ENCODE measurements at places on chromosomes 7 and 10.

DNA sequence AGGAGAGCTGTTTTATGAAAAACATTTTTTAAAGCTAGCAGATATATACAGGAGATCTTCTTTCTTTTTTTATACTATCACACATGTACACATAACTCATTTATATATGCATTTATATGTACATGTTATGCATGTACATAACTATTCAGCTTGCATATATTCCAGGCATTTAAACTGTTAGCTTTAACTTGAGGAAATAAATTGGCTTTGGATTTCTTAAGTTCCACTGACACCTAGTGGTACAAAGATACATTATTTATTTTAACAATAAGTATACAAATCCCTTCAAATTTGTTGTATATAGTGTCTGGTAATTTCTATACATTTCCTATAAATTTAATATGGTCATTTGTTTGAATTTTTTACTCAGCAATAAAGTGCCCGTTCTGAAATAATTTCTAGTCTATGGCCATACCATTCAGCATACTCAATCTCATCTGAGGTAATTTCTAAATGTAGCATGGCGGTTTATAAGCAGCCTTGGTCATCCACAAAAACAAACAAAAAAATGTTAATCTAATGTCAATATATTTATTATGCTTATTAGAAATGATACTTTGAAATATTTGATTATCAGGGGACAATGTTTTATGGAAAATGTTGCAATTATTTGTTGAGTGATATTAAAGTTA, 11.6 kb downstream of the ZDHHC6 start:
- DNase-seq: no peak

- no peak for DNase-seq
These were observed 88.4 kb downstream of the MTPN start for GRCh38 chr7:135888740-135889139.

- DNase-seq: peak; percentile 53
These were observed 20.6 kb upstream of the TBXAS1 start for GRCh38 chr7:139808427-139808826.

- no peak for DNase-seq
These were observed 71.1 kb upstream of the CUX1 start for GRCh38 chr7:101746314-101746713.

DNA sequence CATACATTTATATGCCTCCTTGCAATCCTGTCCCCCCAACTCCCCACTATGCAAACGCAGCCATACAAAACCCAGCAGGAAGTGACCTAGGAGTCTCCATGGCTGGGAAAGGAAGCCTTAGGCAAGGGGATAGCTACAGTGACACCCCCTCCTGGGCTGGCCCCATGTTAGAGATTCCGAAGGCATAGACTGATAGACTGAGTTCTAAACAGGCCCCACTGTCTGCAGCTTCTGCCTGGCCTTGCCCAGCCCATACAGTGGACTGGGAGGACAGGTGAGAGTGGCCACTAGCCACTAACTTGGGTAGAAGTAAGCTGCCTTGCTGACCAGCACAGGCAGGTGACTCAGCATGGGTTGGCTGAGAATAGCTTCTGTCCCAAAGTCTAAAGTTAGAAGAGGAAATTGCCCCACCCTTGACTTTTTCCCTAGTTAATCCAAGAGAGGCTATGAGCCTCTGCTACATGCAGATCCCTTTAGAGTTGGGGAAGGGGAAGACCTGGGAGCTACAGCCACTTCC, 106.3 kb downstream of the C10orf105 start:
- DNase-seq: no peak

GRCh38 chr10:87038286-87038717, 18.2 kb downstream of the FAM25A start:
- DNase-seq: no peak

- no peak for DNase-seq
These were observed 29.8 kb downstream of the FAM20C start for GRCh38 chr7:221978-222715.

- DNase-seq: no peak
These were observed 69.2 kb upstream of the EFCAB10 start for GRCh38 chr7:105650382-105650970.

- DNase-seq: no peak
These were observed 185.3 kb downstream of the WDR11 start for GRCh38 chr10:121036431-121036830.

DNA sequence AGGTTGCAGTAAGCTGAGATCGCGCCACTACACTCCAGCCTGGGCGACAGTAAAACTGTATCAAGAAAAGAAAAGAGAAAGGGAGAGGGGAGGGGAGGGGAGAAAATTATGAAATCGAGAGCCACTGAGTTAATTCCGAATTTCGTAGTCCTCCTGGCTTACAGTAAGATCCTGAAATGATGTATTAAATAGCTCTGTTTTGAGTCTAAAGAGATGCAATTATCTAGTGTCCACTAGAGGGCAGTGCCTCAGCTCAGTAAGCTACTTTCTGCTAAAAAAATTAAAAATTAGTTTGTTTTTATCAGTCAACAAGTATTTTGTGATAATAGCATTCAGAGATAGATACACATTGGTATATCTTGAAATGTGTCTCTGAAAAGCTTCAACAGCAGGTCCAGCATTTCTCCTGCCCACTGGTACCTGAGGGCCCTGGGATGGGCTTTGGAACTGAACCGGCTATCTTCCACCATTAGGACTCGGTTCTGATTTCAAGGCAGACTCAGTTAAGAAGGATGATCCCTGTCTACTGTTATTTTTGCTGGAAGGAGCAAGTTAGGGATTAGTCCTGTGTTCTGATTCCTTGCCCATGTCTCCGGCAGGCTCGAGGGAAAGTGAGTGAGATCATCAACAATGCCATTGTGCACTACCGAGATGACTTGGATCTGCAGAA, 19.5 kb downstream of the TSPAN33 start:
- DNase-seq: peak; percentile 69

DNA sequence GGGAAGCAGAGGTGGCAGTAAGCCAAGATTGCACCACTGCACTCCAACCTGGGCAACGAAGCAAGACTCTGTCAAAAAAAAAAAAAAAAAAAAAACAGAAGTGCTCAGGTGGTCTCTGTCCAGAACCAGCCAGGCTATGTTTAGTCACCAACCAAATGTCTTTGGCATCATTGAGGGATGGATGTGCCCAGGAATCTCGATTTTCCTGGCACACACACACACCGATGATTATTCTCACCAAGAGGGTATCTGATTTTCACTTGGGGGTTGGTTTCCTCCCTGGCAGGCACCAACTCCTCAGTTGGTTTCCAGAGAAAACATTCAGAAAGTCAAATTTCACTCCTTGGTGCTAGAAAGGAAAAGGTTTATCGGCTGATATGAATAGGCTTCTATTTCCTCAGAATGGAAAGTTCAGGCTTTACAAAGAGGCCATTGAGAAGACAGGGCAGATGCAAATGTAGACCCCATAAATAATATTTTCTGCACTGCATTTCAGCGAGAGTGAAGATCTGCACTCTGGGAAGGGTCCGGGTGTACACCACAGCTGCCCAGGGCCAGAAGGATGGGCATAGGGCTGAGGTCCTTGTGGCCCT, 154.8 kb downstream of the TNS3 start:
- DNase-seq: no peak

GRCh38 chr7:124992851-124993562, 63.4 kb upstream of the POT1 start:
- DNase-seq: no peak

DNA sequence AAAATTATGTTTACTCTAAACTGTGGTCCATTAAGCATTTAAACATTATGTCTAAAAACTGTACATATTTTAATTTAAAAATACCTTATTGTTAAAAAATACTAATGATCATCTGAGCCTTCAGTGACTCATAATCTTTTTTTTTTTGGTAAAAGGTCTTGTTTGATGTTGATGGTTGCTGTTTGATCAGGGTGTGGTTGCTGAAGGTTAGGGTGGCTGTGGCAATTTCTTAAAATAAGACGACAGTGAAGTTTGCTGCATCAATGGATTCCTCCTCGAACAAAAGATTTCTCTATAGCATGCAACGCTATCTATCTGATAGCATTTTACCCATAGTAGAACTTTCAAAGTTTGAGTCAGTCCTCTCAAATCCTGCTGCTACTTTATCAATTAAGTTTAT, 180.0 kb upstream of the AHR start:
- DNase-seq: no peak

- DNase-seq: no peak
These were observed 103.7 kb downstream of the PLXNA4 start for GRCh38 chr7:132472463-132473120.

- DNase-seq: no peak
These were observed 102.1 kb downstream of the CRPPA start for GRCh38 chr7:16318989-16319915.

DNA sequence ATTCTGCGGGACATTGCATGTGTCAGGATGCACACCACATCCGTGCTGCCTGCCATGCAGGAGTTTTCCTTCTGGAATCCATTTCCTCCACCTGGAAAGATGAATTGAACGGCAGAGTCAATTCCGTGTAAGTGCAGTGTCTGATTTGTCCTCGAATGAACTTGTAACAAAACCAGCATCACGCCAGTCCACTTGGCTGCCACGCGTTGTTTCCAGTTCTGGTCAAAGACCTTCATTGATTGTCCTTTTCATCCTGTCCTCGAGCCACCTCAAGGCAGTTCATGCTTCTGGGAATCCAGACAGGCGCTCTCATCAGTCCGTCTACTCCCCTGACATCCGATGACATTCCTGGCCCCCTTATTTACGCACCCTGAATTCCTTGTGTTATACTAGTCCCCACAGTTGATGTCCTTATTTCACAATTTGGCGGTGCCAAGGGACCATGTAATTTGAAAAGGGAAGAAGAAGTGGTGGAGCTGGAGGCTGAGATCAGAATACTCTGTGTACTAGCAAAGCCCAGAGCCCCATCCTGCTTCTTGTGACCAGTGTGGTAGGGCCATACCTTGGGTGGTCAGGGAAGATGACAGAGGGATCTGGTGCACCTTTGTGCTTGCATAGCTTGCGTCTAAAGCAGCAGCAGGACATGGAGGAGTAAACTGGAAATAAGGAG, 502.2 kb downstream of the PLXNA4 start:
- no peak for DNase-seq

DNA sequence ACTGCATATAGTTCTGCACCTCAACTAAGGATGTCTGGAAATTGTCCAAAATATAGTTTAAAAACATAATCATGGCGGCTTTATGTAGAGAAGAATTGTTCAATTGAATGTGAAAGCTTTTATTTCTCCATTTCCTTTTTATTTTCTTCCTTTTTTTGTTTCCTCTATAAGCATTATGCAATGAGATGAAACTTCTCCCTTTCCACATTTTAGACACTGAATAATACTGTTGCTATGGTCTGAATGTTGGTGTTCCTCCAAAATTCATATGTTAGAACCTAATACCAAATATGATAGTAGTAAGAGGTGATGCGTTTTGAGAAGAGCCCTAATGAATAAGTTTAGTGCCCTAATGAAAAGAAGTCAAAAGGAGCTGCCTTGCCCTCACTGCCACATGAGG, 175.0 kb downstream of the RNLS start:
- no peak for DNase-seq

DNA sequence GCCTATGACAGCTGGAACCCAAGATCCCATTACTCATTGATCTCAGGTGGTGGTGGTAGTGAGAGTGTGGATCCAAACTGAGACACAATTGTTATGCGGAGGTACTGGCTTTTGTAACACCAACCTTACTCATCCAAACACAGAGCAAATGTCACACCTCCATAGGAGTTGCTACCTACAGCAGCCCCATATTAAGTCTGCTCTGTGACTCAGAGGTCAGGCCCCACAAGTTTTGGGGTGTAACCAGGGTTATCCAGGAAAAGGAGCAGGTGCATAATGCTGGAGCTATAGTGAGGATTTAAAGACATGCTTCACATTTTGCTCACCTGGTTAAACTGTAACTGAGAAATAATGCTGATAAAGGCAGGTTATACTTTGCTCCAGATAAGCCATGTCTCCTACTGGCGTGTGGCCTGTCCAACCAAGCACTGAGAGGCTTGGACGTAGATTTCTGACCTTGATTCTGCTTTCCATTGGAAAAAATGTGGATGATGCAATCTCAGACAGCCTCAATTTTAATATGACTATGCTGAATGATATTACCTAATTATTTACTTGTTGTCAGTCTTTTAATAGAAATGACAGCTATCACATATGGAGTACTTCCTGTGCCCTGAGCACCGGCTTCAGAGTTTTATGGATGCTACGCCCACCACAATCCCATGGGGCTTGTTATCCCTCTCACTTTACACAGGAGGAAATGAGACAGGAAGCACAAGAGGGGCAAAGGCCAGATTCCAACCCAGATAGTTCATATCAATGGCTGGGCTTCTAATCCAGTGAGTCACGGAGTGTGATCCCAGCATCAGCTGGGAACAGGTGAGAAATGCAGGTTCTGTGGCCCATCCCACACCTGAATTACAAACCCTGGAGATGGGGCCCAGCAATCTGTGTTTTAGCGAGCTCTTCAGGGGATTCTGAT, 181.3 kb downstream of the CHN2 start:
- no peak for DNase-seq

DNA sequence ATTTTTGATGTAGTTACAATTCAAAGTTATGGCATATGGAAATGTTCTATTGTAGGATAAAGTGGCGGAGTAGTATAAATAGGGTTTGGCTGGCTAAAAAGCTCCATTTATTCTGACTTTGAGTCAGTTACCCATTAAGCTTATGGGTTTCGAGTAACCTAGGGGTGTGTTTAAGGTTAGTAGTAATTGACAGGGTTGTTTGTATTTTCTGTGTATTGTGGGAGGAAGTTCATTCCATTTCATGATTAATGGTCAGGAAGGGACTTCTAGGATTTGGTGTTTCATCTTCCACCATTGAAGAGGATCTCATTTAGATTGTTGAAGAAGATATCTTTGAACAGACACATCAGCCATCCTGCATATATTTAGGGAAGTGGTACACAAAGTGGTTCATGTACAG, 75.0 kb downstream of the BICC1 start:
- no peak for DNase-seq

DNA sequence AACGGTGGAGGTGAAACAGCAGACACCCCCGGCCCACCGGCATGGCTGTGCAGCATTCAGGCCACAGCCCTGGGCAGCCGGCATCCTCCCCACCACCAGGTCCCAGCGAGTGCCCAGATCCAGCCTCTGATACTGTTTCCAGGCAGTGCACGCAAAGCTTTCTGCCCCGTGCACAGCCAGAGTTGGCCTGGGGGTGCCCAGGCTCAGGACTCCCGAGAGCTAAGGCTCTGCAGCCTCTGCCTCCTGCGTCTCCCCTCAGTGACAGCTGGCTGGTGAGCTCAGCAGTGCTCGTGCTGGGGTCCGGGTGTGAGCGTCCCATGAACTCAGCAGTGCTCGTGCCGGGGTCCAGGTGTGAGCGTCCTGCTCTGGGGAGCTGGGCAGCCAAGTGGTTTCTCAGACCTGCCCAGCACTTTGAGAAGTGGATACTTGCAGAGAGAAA, 65.4 kb downstream of the CFAP46 start:
- no peak for DNase-seq

- no peak for DNase-seq
These were observed 817.1 kb downstream of the TYW1 start for GRCh38 chr7:67813621-67814292.

GRCh38 chr7:43648473-43649406, 65.8 kb downstream of the STK17A start:
- DNase-seq: no peak

GRCh38 chr10:126153711-126154628, 234.3 kb downstream of the ADAM12 start:
- DNase-seq: no peak
